NCI-H1048 (cell line): ENCODE measurements at places on chromosomes 4 and X.

GRCh38 chr4:1969928-1970723 lies 38.6 kb downstream of the NELFA start:
- DNase-seq, result no peak

GRCh38 chr4:188113156-188113555 lies 3.8 kb upstream of the TRIML2 start:
- no peak for DNase-seq

GRCh38 chr4:53777244-53777984 lies 186.1 kb upstream of the LNX1 start:
- DNase-seq, result no peak

- no peak for DNase-seq
Measured at GRCh38 chr4:119525771-119526712, 102.6 kb downstream of the PDE5A start.

DNA sequence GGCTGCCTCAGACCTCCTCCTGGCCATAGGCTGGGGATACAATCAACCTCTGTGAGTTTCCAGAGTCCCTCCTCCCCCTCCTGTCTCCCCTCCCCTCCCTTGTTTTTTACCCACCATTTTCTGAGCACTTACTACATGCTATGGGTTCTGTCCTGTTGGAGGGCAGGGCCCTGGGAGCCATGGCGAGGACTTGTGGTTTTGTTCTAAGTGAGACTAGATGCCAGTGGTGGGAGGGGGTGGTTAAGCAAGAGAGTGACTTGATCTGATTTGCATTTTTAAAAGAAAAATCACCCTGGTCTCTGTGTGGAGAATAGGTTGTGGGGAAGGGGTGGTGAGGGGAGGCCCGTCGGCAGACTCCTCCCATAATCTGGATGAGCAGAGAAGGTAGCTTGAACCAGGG lies 39.5 kb downstream of the EFNB1 start:
- no peak for DNase-seq

DNA sequence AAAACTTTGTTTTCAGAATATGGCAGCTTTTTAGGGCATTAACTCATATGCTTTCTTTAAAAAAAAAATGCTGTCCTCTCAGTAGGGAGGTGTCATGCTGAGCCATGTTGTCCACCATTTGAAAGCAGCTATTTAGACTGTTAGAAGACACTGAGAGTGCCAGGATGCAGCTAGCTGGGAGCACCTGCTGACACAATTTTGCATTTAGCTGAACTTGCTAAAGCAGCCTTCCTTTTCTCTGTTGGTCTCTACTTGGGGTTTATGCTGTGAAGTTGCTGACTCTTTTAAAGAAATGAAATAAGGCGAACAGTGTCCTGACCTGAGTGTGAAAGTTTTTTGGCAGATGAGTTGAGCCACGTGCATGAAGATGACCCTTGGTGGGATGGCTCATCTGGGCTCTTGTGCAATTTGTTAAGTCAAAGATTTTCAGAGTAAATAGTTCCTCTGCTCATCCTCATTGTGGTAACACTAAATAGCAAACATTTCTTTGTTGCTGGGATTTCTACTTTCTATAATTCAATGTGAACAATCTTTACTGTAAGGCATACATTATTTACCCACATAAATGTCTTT lies 64.5 kb downstream of the CDS1 start:
- DNase-seq, result no peak
